ENCODE measurements at places on chromosomes 5 and 9. TPM values are rescaled to one million over a fixed set of nuclear protein-coding genes. Genes with fewer than 3 reads are reported as not detected.

Gene CFAP90
- total RNA-seq, result not detected

Gene NR2F1-AS1
- 17.7 TPM for total RNA-seq

DNA sequence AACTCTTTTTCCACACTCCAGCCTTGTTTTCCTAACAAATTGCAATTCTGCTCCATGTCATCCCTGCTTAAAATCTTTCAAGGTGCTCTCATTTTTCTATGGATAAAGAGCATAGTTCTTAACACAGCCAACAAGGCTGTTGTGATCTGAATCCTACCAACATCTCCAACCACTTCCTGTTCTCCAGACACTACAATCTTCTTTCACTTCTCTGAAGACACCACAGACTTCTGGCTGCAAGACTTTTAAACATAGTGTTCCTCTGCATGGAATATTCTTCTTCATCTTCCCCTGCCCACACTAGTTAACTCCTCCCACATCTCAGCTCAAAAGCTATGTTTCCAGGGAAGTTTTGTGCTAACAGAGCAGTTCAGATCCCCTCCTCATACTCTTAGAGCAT is 404.8 kb downstream of the MAN2A1 start:
- no peak for DNase-seq

Gene ZNF354C
- total RNA-seq, result 1.1 TPM

GRCh38 chr5:158198636-158199035 is 339.7 kb upstream of the CLINT1 start:
- no peak for DNase-seq

- DNase-seq, result peak; percentile 46
Measured at GRCh38 chr5:72920690-72921502, 34.9 kb upstream of the FCHO2 start.

- no peak for DNase-seq
Measured at GRCh38 chr5:174491265-174491664, 233.1 kb upstream of the MSX2 start.

- DNase-seq, result no peak
Measured at GRCh38 chr9:76116913-76117312, 226.4 kb downstream of the PCSK5 start.

- no peak for DNase-seq
Measured at GRCh38 chr9:4935001-4935672, 49.9 kb upstream of the JAK2 start.
